ENCODE measurements at places on chromosomes 4 and X.

- no peak for DNase-seq
These were observed 15.2 kb upstream of the RUFY3 start for GRCh38 chr4:70706516-70706915.

DNA sequence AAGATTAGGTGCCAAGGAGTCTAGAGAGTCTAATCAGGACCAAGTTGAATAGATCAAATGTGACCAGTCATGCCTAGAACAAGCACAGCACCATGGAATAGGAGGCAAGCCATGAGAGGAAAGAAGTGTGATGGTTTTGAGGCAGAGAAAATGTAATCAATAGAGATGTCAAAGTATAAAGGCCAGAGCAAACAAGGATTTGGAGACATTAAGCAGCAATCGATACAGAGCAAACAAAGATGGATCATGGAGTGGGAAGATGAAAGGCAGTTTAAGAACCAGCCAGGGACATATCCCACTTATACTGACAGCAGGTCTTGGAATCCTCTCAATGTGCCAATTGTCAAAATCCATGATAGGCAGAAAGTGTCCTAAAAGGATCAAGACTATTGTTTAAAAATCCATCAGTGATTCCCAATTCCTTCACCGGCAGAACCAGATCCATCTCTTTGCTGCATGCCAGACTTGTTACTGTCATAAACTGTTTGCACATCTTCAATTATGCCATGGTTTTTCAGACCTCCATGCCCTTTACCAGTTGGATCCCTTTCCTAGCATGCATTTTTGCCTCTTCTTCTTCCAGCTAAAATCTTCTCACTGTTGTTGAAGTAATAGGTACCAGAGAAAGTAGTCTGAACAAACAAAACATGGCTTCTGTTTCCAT, 520.7 kb upstream of the ARX start:
- DNase-seq, result no peak

DNA sequence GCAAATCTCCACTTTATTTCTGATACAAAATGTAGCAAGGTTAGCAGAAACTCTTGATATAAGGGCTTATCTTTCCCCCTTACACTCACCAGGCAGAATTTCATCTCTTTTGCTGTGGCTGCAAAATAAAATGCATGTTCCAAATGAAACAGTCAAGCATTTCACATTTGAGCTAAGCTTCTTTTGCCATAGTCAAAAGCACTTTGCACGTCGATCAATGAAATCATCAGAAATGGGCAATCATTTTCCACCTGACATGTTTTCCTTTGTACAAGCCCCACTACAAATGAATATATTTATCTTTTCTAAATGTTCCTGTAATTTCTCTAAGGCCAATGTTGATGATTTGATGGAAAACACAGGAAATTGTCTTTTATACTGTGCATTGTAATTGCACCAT, 178.4 kb downstream of the ANKRD50 start:
- no peak for DNase-seq

- DNase-seq, result no peak
These were observed 8.8 kb downstream of the ENPEP start for GRCh38 chr4:110484767-110485166.

DNA sequence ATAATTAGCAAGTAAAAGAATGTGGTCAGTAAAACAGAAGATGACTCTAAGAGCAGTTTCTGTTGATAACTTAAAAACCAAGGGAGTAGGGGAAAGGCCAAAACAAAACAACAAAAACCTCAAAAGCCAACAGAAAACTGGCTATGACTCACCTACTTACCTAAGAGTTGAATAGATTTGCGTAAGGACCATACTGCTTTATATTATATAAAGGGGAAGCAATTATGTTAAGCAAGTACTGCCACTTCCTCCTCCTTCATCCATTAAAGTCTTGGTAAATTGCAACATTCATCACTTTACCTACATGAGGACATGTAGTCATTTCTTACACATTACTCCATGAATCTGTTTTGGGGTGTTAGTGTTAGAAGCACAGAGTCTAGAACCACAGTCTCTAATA, 85.9 kb upstream of the FAM47A start:
- DNase-seq, result no peak

GRCh38 chr4:8417071-8417614, 23.4 kb downstream of the ACOX3 start:
- DNase-seq, result no peak

DNA sequence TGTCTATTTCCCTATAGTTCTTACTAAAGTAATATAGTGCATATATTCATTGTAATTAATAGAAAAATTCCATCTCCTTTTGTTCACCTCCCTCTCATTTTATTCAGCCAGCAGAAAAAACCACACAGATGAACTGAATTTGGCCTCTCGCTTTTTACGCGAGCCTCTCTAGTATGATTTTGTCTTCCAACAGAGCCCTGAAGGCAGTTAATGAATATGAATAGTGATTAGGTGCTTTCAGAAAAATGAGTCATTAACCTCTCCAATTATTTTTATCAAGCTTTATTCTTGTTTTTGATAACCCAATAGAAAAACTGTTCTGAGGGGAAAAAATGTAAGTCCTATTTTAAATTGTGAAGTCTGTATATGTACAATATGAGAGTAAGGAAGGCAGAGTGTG, 74.1 kb downstream of the ZAR1 start:
- no peak for DNase-seq

DNA sequence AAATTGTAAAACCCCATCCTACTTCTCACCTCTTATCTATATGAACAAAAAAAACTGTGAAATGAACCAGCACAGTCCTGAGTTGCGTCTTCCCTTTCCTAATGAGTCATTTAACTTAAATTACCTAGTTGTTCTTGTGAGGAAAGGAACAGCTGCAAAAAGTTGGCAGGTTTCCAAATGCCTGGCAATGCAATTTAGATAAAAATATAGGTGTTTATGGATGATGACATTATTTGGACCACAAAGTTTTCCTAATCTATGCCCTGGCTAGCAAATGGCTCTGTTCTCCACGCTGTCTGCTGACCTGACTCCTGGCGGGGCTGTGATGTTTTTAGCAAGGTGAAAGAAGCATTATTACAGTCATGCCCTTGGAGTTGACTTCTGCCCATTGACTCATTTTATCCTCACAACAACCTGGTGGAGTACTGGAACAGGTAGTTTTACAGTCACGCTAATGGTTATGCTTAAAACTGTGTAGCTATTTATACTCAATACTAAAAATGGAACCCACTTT, 29.8 kb upstream of the RELL1 start:
- no peak for DNase-seq

DNA sequence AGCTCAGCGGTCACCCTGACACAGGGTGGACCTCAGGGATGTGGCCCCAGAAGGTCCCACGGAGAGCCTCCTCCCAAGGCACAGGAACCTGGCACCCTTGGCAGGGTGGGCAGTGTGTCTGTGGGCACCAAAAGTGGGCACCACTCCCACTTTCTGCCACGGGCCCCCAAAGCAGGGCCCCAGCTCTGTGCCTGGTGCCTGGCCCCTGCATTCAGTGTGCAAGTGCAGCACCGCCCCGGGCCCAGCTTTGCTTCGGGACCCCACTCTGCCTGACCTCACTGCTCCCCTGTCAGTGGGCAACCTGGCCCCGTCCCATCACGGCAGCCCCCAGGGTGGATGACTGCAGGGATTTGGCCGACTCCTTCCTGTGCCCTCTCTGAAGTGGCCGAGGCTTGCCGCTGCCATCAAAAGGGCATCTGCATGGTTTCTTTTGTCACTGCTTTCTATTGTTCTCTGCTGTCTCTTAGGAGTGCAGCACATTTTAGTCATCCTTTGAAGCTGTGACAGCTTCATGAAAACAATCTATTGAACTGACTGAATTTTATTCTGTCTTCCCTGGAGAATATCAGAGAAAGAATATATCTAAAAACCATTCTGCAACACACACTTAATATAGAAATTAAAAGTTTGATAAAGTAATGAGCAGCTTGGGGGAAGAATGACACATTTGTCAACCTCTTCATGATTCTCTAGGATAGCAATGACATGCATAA, 302.4 kb downstream of the FAM47B start:
- no peak for DNase-seq

DNA sequence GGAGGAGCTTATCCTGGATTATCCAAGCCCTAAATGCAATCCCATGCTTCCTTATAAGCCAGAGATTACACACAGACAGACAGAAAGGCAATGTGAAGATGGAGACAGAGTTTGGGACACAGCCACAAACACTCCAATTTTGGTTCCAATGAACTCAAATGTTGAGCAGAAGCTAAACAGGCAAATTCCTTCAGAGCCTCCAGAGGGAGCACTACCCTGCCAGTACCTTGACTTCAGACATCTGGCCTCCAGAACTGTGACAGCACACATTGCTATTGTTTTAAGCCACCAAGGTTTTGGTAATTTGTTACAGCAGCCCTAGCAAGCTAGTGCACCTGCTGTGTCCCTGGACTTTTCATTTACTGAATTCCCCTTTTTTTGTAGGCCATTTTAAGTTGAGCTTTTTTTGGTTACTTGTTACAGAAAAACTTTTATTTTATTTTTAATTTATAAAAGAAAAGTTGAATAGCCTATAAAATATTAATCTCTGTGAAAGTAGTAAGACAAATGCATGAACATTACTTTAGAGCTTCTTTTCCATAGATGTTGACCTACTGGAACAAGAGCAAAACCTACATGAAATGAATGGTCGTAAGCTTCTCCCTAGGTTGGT, 33.4 kb upstream of the SRD5A3 start:
- peak; percentile 16 for DNase-seq

DNA sequence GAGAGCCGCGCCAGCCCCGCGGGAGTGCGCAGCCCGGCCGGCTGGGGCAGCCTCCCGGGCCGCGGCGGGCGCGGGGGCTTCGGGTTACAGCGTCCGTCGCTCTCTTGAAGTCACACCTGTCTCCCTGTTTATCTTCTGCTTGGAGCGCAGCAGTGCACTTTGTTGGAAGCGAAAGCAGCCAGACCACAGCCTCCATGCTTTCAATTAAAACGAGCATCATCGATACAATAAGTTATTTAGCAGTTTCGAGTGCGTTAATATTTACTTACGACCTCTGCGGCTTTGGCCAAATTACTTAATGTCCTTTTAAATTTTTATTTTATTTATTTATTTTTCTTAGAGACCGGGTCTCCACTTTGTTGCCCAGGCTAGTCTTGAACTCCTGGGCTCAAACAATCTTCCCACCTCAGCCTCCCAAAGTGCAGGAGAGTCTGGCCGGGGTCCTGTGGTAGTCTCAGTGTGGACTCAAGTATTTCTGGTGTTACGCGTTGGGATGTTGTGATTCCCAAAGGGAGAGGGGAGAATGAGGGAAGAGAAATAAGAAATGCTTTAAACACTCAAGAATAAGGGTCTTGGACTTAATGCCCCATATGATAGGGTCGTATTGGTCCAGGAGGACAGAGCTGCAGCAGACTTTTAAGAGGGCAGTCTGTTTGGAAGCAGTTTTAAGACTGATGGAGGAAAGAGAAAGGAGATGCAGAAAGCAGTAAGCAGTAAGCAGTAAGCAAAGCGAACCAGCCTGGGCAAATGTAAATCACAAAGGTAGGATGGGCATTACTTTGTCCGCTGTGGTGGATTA, 504 bp upstream of the PDLIM3 start:
- no peak for DNase-seq

DNA sequence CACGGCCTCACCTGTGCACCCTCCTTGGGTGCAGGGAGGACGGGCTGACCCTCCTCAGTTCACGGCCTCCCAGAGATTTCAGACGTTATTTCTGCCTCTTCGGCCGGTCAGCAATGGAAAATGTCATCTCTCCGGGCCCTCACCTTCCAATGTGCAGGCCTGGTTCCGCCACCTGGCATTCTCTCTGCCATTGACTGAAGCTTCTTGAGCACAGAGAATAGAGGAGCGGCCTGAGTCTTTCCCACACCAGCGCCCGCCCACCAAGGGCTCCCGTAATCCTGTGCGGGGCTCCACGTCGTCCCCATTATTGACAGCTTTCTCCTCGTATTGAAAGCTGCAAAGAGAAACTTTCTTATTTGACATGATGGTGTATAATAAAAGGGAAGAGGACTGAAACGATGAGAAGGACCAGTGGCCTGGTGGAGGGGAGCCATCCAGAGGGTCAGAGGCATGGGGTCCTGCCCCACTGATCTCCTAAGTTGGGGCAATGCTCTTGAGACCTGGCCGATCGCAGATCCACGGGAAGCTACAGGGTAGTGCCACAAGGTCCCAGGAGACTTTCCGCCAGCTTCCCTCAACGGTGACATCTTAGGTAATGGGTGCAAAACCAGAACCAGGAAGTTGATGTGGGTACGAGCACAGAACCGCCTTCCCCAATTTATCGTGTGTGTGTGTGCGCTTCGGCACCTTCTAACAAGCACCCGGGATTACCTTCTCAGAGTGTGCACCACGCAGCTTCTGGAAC, 20.6 kb downstream of the HTRA3 start:
- DNase-seq, result no peak

DNA sequence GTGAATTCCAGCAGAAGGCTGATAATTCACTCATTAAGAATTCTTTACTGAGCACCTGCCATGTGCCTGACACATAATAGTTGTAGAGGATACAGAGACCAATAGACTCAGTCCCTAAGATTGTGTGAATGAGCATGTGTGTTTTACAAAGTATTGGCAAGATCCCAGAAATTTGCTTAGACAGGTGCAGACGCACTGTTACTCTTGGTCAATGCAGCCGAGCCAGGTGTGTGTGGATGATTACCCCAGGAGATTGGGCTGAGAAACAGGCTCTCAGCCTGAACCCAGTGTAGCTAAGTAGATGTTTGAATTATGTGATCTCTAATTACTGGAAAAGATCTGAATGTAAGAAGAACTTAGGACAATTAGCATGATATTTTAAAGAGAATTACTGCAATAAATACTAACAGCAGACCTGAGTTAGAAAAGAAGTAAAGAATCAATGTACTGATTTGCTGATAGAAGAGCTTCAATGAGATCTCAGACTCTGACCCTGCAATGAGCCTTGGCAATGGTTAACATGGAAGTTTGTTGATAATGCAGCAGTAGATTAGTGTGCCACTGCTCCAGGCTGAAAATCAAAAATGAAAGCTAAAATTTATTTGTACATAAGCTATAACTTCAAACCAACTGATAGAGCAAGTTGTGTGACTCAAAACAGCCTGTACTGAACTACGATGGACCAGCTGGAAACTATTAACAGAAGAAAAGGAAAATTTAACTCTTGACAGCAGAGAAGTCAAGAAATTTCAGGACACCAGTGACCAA, 32.2 kb upstream of the NDST4 start:
- DNase-seq, result no peak

DNA sequence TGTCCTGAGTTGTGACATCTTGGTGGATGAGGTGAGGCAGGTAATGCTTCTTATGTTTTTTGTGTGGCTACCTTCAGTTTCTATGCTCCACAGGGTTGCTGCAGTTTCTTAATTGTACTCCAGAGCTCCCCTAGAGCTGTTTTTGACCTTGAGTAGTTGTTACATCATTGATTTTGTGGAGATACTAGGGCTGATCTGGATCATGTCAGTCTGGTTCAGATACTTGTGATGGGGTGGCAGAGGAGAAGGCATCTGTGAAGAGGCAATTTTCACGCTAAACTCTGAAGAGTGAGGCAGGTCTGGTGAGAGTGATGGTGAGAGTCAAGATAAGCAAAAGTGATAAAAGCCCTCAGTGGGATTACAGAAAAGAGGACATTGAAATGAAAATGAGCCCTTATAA, 1180.2 kb downstream of the RAPGEF2 start:
- DNase-seq, result no peak

DNA sequence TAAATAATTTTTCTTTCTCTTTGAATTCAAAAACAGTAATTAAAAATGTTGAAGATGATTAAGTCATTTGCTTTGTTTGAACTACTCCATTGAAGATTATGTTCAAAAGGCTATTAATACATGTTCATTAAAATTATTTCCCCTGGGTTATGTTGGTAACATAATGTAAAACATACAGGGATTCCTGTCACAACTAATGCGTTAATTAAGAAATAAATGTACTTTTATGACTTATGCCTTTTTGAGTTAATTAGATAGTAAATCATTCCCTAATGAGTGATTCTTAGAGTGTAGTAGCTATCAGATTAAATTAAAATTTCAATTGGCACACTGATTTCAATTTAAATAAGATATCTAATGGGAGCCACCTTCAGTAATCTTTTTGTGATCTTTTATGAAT, 549.1 kb downstream of the ANKRD50 start:
- DNase-seq, result no peak

All from activated CD4-positive, alpha-beta T cell treated with anti-CD3 and anti-CD28 coated beads, Interleukin-2, amount 50 U/mL, for 1 hour (primary cell).